CD4-positive, alpha-beta T cell treated with Interleukin-17A for 1 hour (primary cell): ENCODE measurements at places on chromosomes 2 and 18.

DNA sequence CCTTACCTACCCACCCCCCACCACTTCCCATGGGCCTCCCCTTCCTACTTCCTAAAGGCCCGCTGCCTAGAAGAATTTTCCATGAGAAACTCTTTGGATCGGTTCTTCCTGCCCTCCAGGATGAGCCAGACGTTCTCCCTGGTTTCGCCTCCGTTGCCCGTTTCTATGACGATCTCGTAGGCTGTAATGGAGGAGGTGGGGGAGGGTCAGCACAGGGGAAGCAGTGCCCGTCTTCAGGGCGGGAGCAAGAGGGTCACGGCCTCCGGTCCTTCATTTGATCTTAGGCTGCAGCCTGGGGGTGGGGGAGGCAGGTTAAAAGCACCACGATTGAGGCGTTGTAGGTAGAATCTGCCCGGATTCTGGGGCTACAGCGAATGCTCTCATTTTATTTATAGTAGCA lies 172.0 kb downstream of the LOXHD1 start:
- no peak for DNase-seq

DNA sequence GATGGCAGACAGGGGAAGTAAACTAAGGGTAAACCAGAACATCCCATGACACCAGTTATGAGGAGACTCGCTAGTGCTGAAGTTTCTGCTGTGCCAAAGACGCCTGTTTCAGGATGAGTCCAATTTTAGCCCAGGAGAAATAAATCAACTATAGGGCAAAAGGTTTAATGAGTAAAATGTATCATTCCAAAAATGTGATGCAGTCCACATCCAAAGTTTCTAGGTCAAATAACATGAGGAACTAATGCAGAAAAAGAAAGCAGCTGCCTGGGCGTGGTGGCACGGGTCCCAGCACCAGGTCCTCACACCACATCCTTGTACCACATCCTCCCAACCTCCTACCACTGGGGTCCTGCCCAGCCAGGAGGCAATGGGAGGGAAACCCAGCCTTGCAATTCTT lies 126.9 kb upstream of the CTAGE1 start:
- no peak for DNase-seq

- no peak for DNase-seq
These were observed 90.2 kb upstream of the UXS1 start for GRCh38 chr2:106284255-106284654.

DNA sequence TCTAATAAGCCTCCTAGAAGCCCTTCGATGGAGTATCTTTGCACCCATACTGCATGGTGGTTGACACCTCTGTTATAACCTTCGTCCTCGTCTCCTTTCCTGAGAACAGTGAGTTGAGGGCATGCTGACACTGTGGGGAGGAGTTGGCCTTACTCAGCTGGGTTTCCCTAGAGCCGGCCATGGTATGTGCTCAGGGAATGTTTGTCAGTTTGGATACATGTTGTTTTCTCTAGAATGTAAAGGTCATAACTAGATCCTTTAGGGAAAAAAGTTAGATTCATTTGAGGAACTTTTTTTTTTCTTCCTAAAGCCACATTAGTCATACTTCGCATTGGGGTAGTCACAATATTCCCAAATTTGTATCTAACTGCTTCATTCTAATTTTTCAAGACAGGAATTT lies 106.0 kb upstream of the FOSL2 start:
- DNase-seq = no peak

GRCh38 chr2:49261781-49262180 lies 107.5 kb upstream of the FSHR start:
- no peak for DNase-seq

DNA sequence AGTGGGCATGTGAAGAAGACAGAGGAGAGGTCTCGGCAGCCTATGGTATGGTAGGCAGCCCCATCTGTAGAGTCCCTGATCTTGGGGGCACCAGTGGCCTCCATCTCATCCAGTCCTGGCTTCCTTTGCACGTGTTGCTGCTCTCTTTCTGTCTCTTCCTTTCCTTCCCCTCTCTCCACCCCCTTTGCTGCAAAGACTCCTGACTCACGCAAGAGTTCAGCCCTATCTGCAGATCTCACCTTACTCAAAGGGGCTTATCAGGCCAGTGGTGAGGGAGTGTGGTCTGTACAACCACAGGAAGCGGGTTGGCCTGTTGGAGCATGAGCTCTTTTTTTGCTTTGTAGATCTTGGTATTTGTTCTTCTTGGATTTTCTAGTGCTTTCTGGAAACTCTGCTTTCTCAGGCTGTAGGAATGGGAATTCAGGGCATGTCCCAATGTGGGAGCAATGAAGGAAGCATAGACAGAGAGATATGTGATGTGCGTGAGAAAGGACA lies 14.6 kb upstream of the NT5DC4 start:
- DNase-seq = peak; percentile 55

DNA sequence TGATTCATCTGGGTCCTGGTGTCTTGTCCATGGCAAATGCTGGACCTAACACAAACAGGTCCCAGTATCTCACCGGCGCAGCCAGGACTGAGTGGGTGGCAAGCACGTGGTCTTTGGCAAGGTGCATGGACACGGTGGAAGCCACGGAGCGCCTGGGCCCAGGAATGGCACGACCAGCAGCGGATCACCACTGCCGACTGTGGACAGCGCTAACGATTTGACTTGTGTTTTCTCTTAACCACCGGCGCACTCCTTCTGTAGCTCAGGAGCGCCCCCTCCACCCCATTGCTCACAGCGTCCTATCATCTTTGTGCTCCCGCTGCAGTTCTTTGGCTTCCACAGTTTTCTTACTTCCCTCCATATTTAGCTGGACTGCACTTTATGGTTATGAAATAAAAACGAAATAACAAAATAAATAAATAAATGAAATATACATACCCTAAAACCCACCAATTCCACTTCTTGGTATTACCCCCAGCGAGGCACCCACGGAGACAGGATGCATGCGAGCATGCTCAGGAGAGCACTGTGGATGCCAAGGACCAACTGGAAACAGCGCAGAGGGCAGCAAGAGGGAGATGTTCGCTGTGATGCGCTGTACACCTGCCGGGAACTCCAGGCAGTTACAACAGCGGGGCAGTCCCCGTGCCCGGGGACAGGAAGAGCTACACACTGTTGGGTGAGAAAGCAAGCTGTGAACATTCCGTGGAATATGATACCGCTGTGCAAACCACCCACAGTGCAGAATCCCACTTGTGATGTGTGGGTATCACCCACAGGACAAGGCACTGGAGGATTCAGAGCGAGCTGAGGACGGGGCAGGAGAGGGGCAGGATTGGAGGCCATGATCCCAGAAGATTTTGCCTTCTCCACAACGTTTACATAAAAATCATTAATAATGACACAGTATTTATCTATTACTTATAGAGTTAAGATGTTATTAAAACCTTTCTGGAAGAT lies 7.0 kb upstream of the CIDEA start:
- no peak for DNase-seq

- DNase-seq = no peak
These were observed 73.9 kb downstream of the MYCN start for GRCh38 chr2:16014041-16014787.

- DNase-seq = peak; percentile 73
These were observed 1.8 kb upstream of the TCF4 start for GRCh38 chr18:55589625-55590291.
